ENCODE measurements at places on chromosomes 2 and 18.

GRCh38 chr2:239979243-239980023 is 45.7 kb downstream of the NDUFA10 start:
- no peak for DNase-seq

DNA sequence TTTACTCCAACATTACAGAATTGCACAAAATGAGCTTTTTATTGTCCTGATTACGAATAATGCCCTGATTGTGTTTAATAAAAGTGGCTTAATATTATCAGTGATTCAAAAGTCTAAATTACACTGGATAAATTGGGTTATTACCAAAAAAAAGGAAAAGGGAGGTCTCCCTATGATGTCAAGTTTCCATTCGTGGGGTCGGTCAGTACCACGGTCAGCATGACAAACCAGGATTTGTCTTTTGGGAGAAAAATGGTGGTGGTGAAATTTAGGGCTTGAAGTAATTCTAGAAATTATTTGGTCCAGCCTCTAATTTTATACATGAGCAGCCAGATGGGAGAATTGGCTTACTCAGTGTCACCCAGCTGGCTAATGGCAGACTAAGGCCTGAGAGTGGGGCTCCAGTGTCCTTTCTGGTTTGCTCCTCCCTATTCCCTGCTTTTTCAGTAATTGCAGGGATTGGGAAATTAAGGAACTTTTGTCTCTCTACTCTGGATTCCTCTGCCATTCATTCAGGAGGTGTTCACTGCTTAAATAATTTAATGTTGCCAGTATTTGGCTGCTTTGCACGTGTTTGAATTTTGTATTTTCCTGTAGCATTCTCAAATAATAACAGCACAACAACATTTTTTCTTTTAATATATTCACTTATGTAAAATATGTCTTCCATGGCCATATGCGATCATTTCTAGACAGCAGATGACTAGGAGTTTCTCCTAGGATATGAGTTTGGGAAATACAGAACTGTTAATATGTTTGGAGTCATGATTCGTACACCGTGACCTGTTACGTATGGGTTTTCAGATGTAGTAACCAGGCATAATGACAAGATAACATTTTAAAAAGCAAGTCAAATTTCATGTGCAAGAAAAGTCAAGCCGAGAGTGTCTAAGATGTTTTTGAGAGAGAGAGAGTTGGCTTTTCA is 128.9 kb upstream of the NOSTRIN start:
- no peak for DNase-seq

GRCh38 chr18:50013363-50014138 is 181.4 kb downstream of the MYO5B start:
- DNase-seq: no peak

- DNase-seq: no peak
These were observed 108.9 kb upstream of the GLS start for GRCh38 chr2:190771726-190772125.

- no peak for DNase-seq
These were observed 28.3 kb downstream of the RAB31 start for GRCh38 chr18:9736286-9736835.

DNA sequence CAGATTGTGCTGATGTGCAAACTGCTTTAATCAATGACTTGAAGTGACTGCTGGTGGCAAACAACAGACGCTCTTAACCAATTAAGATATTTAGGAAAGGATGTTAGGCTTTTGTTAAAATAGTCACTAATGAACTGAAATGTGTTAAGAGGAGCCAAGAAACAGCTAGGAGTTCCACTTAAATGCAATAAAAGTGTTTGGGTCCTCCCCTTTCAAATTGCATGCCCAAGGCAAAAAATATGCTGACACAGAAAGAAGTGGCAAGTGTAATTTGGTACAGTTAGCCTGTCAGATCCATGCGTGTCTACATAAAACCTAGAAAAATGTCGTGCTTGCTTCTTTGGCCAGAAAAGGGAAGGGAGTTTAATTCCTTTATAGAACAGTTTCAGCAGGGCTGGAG is 61.9 kb downstream of the XRCC5 start:
- DNase-seq: no peak
